ENCODE measurements at places on chromosomes 16 and 17.

- DNase-seq = no peak
Observed at GRCh38 chr16:58018803-58019202, 6.8 kb upstream of the MMP15 start.

- no peak for DNase-seq
Observed at GRCh38 chr17:6170349-6170748, 100.2 kb downstream of the WSCD1 start.

- peak; percentile 37 for DNase-seq
Observed at GRCh38 chr16:74700438-74701225, at the start of gene MLKL. TSS of gene MLKL (minus strand) at chr16:74700862. CDS start at chr16:74695757, 5,105 bp downstream.

GRCh38 chr16:79062336-79062735 lies 538.2 kb downstream of the MAF start:
- no peak for DNase-seq

- no peak for DNase-seq
Observed at GRCh38 chr17:9636501-9636900, 8.8 kb upstream of the USP43 start.

- DNase-seq = peak; percentile 92
Observed at GRCh38 chr16:66650707-66651473, 45.7 kb downstream of the CMTM4 start.

DNA sequence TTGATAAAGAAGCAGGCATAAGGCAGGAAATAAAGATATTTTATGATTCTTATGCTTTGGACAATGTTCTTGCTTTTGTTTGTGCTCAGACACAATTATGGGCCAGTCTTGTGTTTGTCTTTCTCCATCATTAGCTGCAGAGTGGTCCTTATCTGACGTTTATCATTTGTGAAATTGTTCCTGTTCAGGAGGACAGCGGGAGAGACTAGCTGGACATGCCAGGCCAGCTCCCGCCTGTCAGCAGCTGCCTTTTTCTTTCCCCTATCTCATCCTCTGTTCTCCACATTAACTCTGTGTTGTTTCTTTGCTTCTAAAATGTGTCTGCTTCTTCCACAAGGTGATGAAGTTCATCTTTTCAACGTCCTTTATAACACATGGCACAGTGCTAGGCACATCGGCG lies 333.5 kb downstream of the NPIPA8 start:
- no peak for DNase-seq

DNA sequence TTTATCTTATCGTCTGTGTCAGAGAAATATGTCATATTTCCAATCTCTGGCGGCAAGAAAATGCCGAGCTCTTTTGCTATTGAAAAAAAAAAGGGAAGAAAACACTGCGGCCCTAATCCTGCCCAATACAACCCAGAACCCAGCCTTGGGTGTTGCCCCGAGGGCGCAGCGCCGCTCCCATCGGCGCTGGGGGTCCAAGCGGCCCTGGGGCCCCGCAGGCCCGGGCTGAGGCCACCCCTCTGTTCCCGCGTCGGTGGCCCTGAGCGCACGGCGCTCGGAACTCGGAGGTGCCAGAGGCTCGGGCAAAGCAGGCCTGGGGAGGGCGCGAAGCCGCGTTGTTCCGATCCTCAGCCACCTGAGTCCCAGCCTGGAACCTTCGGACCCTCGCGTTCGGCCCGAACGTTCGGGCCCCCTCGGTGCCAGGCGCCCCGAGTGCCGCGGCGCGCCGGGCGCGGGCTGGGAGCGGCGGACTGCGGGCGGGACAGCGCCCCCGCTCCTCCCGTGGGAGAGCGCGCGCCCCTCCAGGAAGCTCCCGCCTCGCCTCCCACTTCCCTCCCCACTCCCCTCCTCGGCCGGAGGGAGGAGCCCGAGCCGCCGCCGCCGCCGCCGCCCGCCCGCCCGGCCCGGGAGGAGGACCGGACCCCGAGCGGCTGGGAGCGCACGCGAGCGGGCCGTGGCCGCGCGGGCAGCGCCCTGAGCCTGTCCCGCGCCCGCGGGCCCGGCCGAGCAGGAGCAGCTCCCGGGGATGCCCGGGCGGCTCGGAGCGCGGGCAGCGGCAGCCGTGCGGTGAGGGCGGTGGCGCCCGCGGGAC lies at the start of gene CPNE2:
Gene CPNE2, plus strand, starts transcription at position 609 of the 811 bp plus-strand sequence. CDS start 18,160 bp downstream, outside the sequence.
- DNase-seq = peak; percentile 87

DNA sequence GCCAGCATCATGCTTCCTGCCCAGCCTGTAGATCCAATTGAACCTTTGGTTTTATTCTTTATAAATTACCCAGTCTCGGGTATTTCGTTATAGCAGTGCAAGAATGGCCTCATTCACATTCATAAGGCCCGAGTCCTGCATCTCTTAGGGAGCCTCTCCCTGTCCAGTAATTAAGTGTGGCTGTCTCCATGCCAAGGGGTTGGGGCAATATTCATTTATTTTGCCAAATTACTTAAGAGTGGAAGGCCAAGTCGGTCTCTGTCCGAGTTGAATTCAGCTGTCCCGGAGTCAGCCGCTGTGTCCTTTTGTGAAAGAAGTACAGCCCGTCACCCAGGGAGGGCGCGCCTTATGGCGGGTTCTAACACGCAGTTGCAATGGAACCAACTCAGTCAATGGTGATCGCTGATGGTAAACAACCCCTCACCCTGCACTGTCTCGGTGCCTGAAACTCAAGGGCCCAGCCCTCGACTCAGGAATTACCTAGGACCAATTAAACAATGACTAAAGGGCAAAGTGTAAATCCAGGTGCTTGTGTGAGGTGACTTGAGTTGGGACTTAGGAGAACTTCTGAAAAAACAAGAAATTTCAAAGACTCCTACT lies 22.2 kb downstream of the KIAA0513 start:
- DNase-seq = no peak

GRCh38 chr17:55889271-55889670 lies 138.4 kb downstream of the PCTP start:
- no peak for DNase-seq

- DNase-seq = no peak
Observed at GRCh38 chr16:19223235-19224170, 55.5 kb downstream of the SYT17 start.

GRCh38 chr16:66901626-66902025 lies 17.1 kb downstream of the CDH16 start:
- no peak for DNase-seq

GRCh38 chr17:48644159-48644558 lies 18.0 kb upstream of the HOXB9 start:
- no peak for DNase-seq

DNA sequence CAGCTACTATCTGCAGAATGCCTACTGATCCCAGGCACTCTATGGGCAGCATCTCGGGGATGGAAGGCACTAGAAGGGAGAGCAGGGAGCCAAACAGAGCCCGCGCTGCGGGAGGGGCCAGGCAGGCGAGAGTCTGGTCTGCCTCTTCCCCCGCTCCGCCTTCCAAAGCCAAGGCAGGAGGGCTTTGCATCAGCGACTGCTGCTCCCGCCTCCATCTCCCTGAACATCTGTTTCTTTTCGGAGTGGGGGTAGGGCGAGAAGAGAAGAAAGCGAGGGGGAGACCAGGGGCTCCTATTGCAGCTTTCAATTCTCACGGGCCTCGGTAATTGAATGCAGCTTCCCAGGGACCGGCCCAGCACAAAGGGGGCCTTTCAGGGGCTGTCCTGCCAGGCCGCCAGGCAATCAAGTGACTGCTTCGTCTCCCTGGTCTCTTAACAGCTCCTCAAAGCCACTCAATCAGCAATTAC lies 31.4 kb upstream of the CDC42EP4 start:
- peak; percentile 91 for DNase-seq
